ENCODE measurements at places on chromosomes 3 and 15. TPM values are rescaled to one million over a fixed set of nuclear protein-coding genes. Genes with fewer than 3 reads are reported as not detected.

The ACKR2 gene
- total RNA-seq = 1.00 TPM

The SNAP23 gene
- 58.6 TPM for total RNA-seq

The MUC20 gene
- 5.3 TPM for total RNA-seq

The CLDN16 gene
- total RNA-seq = not detected

The CYP1A1 gene
- total RNA-seq = 1.0 TPM

The HRG gene
- not detected for total RNA-seq

The SLC28A1 gene
- total RNA-seq = not detected

The RMDN3 gene
- total RNA-seq = 37.9 TPM

The POC1A gene
- total RNA-seq = 28.4 TPM

The CCR1 gene
- 3.7 TPM for total RNA-seq

The MELTF gene
- 9.0 TPM for total RNA-seq

The SPATA12 gene
- not detected for total RNA-seq

The NUDT16 gene
- total RNA-seq = 10.5 TPM

The SLC6A20 gene
- not detected for total RNA-seq

The CCDC39 gene
- not detected for total RNA-seq

The MOBP gene
- total RNA-seq = not detected

The IQCF5 gene
- not detected for total RNA-seq

The UPK1B gene
- not detected for total RNA-seq

The ZPLD1 gene
- not detected for total RNA-seq

The SLC2A2 gene
- total RNA-seq = not detected

The ZNF385D gene
- not detected for total RNA-seq

The DLL4 gene
- not detected for total RNA-seq

The CACNA1D gene
- total RNA-seq = 4.5 TPM

The GOLGA6L9 gene
- 0.91 TPM for total RNA-seq

The GOLGA8Q gene
- 3.0 TPM for total RNA-seq

The ZNF280D gene
- total RNA-seq = 27.7 TPM

The HYAL1 gene
- total RNA-seq = 0.07 TPM

The ARPIN gene
- total RNA-seq = not detected

The TMEM207 gene
- not detected for total RNA-seq

The PHC3 gene
- 56.0 TPM for total RNA-seq

The CLCN2 gene
- total RNA-seq = 3.7 TPM

The SCAMP5 gene
- 0.80 TPM for total RNA-seq

The NMD3 gene
- 44.0 TPM for total RNA-seq

The ELL3 gene
- total RNA-seq = 1.4 TPM

The SEMA6D gene
- not detected for total RNA-seq

The ARHGAP31 gene
- total RNA-seq = 3.0 TPM

The SPINK8 gene
- not detected for total RNA-seq

The GPR176 gene
- not detected for total RNA-seq

The IL17RB gene
- 63.5 TPM for total RNA-seq

The CCK gene
- not detected for total RNA-seq

The SLC27A2 gene
- 30.0 TPM for total RNA-seq

The FAM81A gene
- 1.2 TPM for total RNA-seq

The AP3B2 gene
- not detected for total RNA-seq

The SLC22A14 gene
- not detected for total RNA-seq

The CAMP gene
- total RNA-seq = not detected

The ZBBX gene
- total RNA-seq = not detected

The ALDH1A2 gene
- not detected for total RNA-seq

The CHST14 gene
- 17.4 TPM for total RNA-seq

The GATM gene
- 1.3 TPM for total RNA-seq

The TXNRD3 gene
- total RNA-seq = 0.25 TPM

The STAC gene
- total RNA-seq = not detected

The SCN11A gene
- not detected for total RNA-seq

The HIGD2B gene
- 0.16 TPM for total RNA-seq

Data from T-helper 2 cell treated with Interferon-gamma antibody and Interleukin-4, amounts not matched to agents 100 ng/mL and 5 ng/mL, for 36 hours (primary cell).